CD4-positive, alpha-beta T cell treated with Interleukin-1 beta for 1 hour (primary cell): ENCODE measurements at places on chromosomes 2 and 18.

- no peak for DNase-seq
Observed at GRCh38 chr2:30454571-30454970, 7.5 kb downstream of the LCLAT1 start.

- DNase-seq = no peak
Observed at GRCh38 chr2:102950371-102950946, 188.6 kb downstream of the TMEM182 start.

DNA sequence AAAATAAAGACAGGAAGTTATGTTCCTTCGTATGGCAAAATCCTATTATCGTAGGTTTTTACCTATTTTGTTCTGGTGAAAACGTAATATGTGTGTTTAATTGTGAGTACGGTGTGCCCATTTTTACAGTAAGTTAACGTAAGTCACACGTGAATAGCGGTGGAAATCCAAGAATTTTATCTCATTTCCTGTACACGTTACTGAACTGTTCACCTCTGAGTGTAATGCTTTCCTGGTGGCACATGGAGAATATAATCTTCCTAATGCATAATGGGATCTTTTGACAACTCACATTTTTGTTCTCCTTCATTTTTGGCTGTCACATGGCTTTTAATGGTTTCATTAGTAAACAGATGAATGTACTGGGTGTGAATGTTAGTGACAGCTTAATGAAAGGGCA is 28.2 kb downstream of the BCL2L11 start:
- no peak for DNase-seq

GRCh38 chr2:70596739-70597138 is 43.1 kb upstream of the TGFA start:
- no peak for DNase-seq

- no peak for DNase-seq
Observed at GRCh38 chr18:13003466-13003896, 12.3 kb downstream of the CEP192 start.

GRCh38 chr18:22606563-22607283 is 189.0 kb upstream of the CTAGE1 start:
- no peak for DNase-seq

GRCh38 chr18:12608301-12608700 is 49.6 kb downstream of the SPIRE1 start:
- DNase-seq = no peak

- no peak for DNase-seq
Observed at GRCh38 chr18:45871431-45872084, 46.1 kb downstream of the SIGLEC15 start.

GRCh38 chr2:134593519-134593918 is 125.3 kb downstream of the TMEM163 start:
- DNase-seq = no peak

DNA sequence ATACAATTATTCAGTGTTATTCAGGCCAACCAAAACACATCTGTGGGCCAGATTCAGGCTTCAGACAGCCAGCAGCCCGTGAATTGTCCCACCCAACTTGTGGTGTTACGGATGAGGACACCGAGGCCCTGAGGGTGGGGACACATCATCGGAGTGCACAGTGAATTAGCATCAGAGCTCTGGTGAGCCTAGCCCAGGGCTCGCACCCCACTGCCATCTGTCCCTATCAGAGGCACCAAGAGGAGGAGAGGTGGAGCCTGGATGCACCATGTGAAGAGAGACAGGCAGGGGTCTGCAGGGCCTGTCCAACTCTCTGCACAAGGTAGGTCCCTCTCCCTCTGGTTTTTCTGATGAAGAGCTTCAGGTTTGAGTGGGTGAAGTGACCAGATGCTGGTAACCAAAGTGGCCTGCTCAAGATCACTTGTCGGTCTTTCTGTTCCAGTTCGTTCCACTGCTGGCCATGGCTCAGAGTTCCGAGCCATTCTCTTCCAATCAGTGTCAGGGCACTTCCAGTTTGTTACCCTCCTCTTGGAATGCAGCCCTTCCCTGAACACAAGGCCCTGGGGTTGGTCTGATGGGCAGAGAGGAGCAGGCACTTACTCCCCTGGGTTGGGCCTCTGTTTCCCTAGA is 14.8 kb upstream of the GLI2 start:
- no peak for DNase-seq

DNA sequence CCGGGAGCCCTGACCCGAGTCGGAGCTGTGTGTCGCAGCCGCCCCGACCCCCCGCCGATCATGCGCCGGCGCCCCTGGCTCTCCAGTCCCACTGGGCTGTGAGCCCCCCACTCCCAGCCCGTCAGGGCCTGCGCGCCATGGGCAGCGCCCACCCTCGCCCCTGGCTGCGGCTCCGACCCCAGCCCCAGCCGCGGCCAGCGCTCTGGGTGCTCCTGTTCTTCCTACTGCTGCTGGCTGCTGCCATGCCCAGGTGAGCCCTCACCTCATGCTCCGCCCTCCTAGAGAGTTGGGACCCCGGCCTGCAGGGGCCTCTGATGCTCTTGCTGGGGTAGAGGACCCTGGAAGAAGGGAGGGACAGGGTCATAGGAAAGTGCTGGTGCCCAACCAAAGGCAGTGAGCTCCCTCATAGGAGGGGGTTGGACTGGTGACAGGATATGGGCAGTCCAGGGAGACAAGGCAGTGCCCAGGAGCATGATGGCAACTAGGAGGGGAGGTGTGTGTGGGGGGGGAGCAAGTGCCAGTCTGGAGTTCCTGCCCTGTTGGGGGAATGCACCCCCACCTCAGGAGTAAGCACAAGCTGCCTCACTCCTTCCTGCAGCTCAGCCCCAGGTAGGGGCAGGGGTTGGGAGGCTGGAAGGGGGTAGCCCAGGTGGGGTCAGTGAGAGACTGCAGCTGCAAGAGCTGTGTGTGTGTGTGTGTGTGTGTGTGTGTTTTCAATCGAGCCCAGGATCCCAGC is 375 bp downstream of the WNT10A start:
- DNase-seq = no peak

DNA sequence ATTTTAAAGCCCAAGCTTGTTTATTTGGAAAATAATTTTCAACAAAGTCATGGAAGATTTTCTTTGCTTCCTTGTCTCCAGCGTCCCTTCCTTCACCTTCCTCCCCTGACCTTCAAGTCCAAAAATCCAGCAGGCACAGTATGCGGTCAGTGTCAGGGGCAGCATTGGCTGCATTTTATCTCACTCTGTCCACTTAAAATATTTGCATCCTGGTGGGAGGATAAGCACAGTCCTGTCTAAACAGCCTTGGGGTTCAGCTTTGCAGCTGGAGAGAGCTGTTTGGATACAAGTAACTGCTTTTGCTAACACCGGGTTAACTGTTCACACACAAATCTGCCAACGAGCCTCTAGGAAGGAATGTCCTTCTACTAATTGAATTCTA is 318.1 kb downstream of the PDE11A start:
- DNase-seq = no peak

DNA sequence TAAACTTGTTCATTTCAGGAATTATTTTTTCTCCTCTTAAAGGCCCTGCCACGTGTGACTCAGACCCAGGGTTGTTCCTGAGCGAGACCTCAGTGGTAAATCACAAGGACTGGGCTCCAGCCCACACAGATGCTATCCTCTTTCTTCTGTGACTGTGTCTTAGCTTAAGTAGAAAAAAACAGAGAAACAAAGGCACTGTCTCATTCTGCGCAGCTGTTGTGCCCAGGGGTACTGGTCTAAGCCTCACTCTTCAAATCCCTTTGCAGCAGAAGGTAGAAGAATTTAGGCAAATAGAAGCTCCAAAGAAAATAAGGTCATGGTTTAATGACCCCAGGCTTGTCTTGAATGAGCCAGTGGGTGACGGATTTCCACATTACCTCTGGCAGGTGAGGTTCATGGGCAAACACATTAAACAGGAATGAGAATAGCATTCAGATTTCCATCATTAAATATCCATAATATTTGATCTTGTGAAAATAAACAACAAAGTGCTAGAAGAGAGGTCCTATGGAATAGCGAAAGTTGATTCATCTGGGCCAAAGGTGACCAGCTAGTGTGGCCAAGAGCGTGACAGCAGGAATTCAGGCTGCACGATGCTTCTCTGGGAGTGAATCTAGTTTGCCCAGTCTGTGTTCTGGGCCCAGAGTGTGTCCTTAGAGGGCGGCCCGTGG is 63.3 kb downstream of the LIPG start:
- DNase-seq = no peak

GRCh38 chr2:64228126-64228678 is 84.0 kb upstream of the PELI1 start:
- peak; percentile 66 for DNase-seq

- DNase-seq = peak; percentile 64
Observed at GRCh38 chr2:60555066-60555782, 1.8 kb upstream of the BCL11A start.

DNA sequence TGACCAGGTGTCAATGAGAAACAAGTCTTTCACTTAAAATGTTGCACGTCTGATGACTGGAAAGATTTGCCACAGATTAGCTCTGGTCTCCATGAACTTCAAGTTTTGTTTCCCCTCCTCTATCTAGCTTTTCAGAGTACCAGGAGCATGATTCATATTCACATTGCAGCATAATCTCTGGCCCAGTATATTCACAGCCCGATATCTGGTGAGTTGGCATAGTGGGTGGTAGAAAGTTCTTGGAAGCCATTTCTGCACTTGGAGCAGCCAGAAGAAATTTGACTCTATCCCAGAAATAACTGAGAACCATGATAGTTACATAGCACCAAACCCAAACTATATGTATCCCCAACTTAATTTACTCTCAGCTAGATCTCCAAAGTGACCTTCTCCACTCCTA is 503.9 kb downstream of the PID1 start:
- no peak for DNase-seq

GRCh38 chr2:232466221-232466620 is 10.3 kb downstream of the ALPI start:
- no peak for DNase-seq

- DNase-seq = no peak
Observed at GRCh38 chr18:22503803-22504202, 86.1 kb upstream of the CTAGE1 start.

DNA sequence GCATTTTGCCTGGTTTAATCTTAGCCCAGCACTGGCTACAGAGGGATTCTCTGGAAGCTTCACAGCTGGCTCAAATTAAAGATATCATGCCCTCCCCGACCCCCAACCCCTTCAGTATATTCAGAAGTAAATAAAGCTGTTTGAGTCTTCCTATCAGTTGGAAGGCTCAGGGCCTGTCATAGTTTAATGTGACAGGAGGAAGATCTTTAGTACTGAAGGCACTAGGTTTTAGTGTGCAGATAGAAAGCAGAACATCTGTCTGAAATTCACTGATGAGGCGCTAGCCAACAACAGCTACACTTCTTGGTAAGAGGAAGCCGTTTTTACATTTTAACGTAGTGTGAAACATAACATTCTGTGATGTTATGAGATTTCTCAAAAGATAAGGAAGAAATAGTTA is 969.1 kb upstream of the CDH2 start:
- no peak for DNase-seq

DNA sequence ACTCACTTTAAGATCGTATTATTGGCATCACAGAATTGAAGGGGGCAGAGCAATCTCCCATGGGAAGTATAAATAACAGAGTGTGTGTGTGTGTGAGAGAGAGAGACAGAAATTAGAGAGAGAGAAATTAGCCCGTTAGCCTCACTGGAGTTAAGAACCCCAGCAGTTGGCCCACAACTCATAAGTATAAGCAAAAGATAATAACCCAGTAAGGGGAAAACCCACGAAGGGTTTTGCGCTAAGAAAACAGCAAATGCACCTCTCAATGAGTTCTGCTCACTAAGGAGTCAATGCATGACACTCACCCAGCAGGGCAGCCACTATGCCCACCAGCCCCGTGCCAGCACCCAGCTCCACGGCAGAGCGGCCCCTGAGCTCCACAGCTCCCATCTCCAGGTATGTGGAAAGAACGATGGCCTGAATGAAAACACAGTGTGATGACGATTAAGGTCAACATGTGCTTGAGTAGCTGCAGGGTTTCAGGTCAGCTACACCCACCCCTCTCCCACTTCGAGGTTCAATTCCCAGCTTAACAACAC is 3.6 kb downstream of the METTL21A start:
- DNase-seq = no peak

DNA sequence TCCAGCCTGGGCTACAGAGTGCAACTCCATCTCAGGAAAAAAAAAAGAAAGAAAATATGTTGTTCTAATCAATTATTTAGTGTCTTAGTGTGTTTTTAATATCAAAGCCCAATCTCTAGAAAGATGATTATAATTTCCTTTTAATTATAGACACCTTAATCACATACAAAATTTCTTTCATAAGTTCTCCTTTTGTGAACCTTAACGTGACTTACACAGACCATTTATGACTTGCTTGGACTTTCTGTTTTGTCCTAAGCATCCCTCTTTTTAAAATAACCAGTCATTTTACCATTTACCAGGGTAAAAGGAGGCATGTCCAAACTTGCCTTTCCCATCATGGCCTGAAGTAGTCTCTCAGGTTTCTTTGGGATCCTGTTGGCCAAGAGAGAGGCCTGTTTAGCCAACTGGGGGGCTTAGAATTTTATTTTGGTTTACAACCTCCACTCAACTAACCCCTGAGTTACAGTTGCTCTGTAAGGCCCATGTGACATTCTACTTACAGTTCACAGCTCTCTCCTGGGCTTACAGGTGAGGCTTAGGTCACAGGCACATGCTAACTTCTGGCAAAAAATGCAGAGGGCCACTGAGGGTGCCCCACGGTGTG is 23.9 kb upstream of the GPR155 start:
- DNase-seq = no peak

DNA sequence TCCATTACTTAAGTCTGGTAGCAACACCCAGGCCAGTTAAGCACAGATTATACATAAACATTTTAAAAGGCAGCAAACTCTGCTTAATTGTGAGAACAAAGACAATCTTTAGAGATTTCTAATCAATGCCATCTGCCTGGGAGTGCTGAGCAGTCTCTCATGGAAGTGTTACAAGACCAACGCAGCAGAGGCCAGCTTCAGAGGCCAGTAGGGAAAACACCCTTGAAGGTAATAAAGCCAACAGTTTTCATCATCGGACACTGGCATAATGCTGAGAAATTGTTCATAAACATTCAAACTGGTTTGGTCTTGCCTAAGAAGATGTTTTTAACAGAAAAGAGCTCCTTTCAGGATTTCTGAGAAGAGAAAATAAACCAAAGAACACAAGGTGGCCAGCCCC is 35.0 kb downstream of the EPB41L3 start:
- no peak for DNase-seq

- no peak for DNase-seq
Observed at GRCh38 chr18:42182728-42183700, 228.0 kb downstream of the PIK3C3 start.

DNA sequence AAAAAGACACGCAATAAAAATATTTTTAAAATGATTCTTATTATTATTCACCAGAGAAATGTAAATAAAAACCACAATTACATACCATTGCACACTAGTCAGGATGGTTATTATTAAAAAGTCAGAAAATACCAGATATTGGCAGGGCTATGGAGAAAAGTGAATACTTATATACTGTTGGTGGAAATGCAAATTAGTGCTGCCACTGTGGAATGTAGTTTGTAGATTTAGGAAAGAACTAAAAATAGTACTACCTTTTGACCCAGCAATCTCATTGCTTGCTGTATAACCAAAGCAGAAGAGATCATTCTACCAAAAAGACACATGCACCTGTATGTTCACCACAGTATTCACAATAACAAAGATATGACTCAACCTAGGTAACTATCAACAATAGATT is 1237.3 kb upstream of the FAM98A start:
- no peak for DNase-seq

GRCh38 chr18:51107598-51108305 is 77.7 kb downstream of the SMAD4 start:
- DNase-seq = no peak
